Ovary (tissue), 10 donors: ENCODE measurements at places on chromosomes 2 and 18. TPM values are rescaled to one million over a fixed set of nuclear protein-coding genes. Genes with fewer than 3 reads are reported as not detected.

Gene RAB6C
- not detected for total RNA-seq

Gene ADNP2
- total RNA-seq: 17.0 TPM

GRCh38 chr2:136115183-136115761, 2.7 kb downstream of the CXCR4 start:
- H3K27me3 ChIP-seq: no peaks in the 10 kb centered on the region
- peaks cover 4% of the 10 kb centered on the region for H3K4me1 ChIP-seq
- no peak overlapping the region for H3K4me3 ChIP-seq
- no peak overlapping the region for H3K27ac ChIP-seq
- no peaks in the 10 kb centered on the region for H3K36me3 ChIP-seq
- no peak for DNase-seq

DNA sequence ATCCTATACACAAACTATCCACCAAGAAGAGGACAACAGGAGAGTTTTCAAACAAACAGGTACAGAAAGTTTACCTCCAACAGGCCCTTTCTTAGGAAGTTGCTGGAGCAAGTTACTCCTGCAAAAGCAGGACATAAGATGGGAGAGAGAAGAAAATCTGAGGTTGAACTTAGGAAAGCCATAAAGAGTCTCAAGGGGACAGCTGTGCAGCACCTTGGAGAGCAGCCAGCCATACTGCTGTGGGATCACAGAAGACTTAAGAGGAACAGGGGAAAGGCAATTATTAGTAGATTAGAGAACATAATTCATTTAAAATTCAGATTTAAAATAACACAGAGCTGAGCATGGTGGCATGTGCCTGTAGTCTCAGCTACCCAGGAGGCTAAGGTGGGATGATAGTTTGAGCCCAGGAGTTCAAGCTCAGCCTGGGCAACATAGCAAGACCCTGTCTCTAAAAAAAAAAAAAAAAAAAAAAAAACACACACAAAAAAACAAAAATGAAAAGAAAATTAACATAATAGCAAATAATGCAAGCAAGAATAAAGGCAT, 148.1 kb upstream of the SIX3 start:
- no peaks in the 10 kb centered on the region for H3K27me3 ChIP-seq
- H3K4me3 ChIP-seq: no peak overlapping the region
- no peak overlapping the region for H3K27ac ChIP-seq
- H3K4me1 ChIP-seq: no peaks in the 10 kb centered on the region
- DNase-seq: no peak
- no peaks in the 10 kb centered on the region for H3K36me3 ChIP-seq

GRCh38 chr18:69002233-69002632, 204.4 kb downstream of the CCDC102B start:
- no peak overlapping the region for H3K4me3 ChIP-seq
- H3K27ac ChIP-seq: no peak overlapping the region
- no peaks in the 10 kb centered on the region for H3K27me3 ChIP-seq
- DNase-seq: no peak
- peaks cover 1% of the 10 kb centered on the region for H3K4me1 ChIP-seq

Gene CCDC121
- 3.2 TPM for total RNA-seq

GRCh38 chr2:124027182-124027581, 2.1 kb downstream of the CNTNAP5 start:
- no peak overlapping the region for H3K4me3 ChIP-seq
- H3K27ac ChIP-seq: no peak overlapping the region
- H3K4me1 ChIP-seq: no peaks in the 10 kb centered on the region
- no peaks in the 10 kb centered on the region for H3K36me3 ChIP-seq
- no peaks in the 10 kb centered on the region for H3K27me3 ChIP-seq

Gene MROH2A
- total RNA-seq: not detected

Gene CAPN14
- 0.05 TPM for total RNA-seq

Gene POTEI
- 0.30 TPM for total RNA-seq

GRCh38 chr2:165863810-165864261, 69.8 kb upstream of the GALNT3 start:
- H3K36me3 ChIP-seq: no peaks in the 10 kb centered on the region
- no peak overlapping the region for H3K27ac ChIP-seq
- H3K27me3 ChIP-seq: no peaks in the 10 kb centered on the region

DNA sequence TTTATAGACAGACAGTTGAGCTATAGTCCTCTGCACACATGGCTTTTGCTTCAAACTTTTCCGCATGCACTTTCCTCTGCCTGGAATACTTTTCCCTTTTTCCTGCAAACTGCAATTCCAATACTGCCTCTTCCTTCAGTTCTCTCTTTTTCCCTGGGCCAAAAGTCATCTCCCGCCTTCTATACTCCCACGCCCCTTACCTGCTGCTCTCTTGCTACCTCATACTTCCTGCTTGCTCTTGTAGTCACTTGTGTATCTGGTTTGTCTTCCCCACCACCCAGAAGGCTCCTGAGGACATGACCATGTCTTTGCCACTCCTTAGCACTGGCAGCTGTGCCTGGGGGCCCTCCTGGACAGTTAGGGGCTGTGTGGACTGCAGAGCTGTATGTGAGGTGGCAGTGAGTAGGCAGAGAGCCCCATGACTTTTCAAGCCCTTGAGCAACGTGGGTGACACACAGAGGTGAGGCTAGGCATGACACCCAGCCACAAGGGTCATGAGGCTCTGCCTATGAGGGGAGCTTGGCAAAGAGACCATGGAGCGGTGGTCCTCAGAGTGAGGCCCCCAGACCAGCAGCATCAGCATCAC, 23.2 kb downstream of the SPEG start:
- H3K4me3 ChIP-seq: no peak overlapping the region
- no peak for DNase-seq
- no peak overlapping the region for H3K27ac ChIP-seq
- peaks cover 30% of the 10 kb centered on the region for H3K4me1 ChIP-seq
- no peaks in the 10 kb centered on the region for H3K27me3 ChIP-seq
- H3K36me3 ChIP-seq: no peaks in the 10 kb centered on the region

DNA sequence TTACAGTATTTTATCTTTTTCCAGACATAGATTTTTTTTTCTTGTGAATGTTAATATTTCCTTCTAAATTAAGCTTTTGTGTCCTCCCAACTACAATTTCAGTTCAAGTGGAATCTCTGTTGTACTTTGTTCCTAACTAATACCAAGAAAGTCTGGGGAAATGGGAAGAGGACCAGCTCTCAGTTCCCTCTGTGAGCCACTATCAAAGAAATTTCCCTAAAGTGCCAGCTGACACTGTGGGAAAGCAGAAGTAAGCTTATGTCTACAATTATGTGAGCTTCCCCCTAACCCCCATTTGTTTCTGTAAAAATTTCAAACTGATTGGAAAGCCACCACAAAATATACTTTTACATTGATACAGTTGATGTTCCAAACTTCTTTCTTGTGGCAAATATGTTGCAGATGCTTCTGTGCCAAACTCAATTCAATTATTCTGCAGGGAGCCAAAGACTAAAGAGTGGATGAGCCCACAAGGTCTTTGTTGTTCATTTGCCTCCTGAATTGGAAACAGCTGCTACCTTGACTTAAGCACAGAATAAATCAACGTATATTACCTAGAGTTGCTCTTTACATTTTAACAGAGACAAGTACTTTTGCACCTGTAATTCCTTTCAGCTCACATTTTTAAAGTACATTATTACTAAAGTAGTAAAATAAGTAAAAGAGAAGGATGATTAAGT, 306.6 kb downstream of the PTH2R start:
- no peak overlapping the region for H3K4me3 ChIP-seq
- no peak for DNase-seq
- no peaks in the 10 kb centered on the region for H3K36me3 ChIP-seq

DNA sequence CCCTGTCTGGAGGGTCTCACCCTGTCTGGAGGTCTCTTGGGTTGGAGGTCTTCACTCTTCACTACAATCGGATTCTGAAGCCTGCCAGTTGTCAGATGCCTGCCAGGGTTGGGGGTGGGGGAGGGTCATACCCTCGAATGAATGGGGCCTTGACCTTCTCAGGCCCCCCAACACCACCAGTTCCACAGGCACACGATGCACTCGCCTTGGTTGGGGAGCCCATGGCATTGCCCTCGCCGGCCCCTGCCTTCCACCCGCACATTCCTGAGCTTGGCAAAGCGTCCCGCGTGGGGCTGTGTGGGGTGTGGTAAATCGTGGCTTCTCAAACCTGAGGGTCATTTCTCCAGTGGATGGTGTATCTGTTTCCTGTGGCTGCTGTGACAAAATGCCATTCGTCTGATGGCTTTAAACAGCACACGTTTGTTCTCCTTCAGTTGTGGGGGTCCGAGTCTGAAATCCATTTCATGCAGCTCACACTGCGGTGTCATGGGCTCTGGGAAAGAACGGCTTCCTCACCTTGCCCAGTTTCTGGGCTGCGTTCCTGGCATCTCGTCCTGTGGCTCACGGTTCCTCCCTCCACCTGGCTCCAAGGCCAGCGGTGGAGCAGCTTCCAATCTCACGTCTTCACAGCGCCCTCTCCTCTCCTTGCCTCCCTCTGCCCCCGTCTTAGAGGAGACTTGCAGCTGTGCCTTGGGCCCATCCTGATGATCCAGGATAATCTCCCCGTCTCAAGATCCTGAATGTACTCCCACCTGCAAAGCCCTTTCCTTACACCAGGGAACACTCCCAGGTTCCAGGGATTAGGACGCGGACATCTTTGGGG, 38.0 kb upstream of the HPCAL1 start:
- no peaks in the 10 kb centered on the region for H3K27me3 ChIP-seq
- no peak overlapping the region for H3K27ac ChIP-seq
- DNase-seq: no peak
- H3K36me3 ChIP-seq: no peaks in the 10 kb centered on the region
- H3K4me3 ChIP-seq: no peak overlapping the region

Gene MAL
- 2.2 TPM for total RNA-seq
